ENCODE measurements at places on chromosomes 7 and 10.
A peak's percentile ranks its signal among the peaks of the same experiment; 100 is the strongest.

- peak; percentile 78 for DNase-seq
Observed at GRCh38 chr10:124700293-124701037, 43.7 kb downstream of the FAM53B start.

GRCh38 chr7:50676740-50677637 is 105.7 kb downstream of the GRB10 start:
- DNase-seq, result no peak

DNA sequence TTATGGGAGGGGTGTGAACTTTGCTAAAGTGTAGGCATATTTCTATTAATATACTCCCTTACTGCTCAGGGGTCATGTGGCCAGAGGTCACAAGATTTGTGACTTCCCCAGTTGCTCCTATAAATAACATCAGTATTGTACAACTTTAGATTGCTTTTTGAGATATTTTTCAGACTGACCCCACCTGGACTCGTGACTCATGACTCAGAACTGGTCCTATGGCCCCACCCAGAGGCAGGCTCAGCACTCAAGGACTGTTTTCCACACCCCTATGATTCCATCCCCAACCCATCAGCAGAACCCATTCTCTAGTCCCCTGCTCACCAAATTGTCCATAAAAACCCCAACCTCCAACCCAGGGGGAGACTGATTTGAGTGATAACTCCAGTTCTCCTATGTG is 2.7 kb upstream of the CUL2 start:
- DNase-seq, result peak; percentile 55

DNA sequence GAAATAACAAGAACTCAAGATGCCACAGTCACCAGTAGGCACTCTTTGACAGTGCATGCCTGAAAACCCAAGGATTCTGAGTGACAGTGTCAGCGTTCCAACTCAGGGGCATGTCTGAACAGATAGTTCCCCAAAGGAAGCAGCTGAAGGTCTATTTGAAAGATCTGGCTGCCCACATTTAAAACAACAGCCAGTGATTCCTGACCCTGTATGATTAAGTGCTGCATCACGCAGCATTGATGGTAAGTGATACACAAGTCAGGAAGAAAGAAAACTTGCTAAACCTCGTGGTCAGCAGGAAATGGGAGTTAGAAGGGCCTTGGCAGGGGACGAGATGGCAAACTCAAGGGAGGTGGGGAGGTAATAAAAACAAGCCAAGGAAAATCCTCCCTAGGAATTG is 1013.1 kb downstream of the TYW1 start:
- no peak for DNase-seq

GRCh38 chr7:30866939-30867338 is 44.7 kb upstream of the AQP1 start:
- DNase-seq, result peak; percentile 9

DNA sequence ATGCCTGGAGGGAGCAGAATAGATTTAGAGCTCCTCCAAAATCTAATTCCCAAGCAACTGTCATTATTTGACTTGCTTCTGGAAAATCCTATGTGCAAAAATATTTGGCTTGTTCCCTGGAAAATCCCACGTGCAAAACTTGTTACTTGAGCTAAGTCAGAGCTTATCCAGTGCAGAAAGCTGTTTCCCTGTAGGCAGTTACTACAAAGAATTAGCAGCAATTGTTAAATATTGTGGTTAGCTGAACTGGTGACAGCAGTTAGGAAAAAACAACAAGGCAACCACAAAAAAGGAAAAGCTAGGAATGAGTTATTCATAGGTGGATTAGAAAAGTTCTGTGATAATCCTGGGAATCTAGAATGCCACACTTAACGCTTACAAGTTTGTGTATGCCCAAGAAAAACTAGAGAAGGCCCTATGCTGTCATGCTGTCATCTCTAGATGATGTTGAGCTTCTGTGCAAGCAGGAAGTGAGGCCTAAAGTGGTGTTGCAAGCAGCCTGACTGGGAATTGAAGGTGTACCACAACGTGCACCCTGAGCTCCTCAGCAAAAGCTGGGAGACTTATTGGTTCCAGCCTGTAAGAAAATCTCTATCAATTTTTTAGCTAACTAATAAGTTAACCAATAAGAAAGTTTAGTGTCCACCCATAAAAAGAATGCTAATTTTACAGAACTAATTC is 738.6 kb upstream of the LRRTM3 start:
- peak; percentile 62 for DNase-seq

- DNase-seq, result no peak
Observed at GRCh38 chr7:96526496-96526895, 183.2 kb downstream of the SEM1 start.

DNA sequence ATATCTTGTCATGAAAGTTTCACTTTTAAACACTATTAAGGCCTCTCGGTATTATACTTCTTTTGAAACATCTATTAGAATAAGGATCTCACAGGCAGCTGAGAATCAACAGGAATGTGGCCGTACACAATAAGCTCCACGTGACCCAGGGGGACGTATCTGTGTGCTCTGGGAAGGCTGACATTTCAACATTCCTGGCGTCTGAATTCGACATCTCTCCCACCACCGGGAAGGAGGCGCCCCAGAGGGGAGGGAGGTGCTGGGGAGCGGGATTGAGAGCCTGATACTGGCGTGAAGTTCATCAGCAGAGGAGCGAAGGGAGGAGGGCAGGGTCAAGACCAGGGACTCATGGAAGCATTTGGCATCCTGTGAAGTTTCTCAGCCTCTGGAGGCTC is 401.3 kb downstream of the DNAJB6 start:
- no peak for DNase-seq

- DNase-seq, result no peak
Observed at GRCh38 chr10:52858722-52859121, 86.1 kb upstream of the MBL2 start.

DNA sequence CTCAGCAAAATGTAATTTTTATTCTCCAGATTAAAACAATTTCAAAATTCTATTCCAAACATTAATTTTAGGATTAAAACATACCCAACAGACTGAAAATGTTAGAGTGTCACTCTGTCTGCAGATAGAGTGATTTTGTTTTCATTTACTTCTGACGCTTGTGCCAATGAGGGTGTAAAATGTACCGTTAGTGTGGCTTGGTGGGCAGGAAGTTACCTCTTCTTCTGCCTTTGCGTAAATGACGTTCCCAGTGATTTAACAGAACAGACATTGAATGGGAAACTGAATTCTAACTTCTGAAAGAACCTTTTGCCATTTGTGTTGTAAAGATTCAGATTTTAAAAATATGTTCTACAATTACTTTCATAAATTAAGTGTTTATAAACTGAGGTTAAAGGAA is 47.0 kb upstream of the DRGX start:
- DNase-seq, result no peak

- DNase-seq, result no peak
Observed at GRCh38 chr10:132740588-132740987, 45.4 kb downstream of the NKX6-2 start.

DNA sequence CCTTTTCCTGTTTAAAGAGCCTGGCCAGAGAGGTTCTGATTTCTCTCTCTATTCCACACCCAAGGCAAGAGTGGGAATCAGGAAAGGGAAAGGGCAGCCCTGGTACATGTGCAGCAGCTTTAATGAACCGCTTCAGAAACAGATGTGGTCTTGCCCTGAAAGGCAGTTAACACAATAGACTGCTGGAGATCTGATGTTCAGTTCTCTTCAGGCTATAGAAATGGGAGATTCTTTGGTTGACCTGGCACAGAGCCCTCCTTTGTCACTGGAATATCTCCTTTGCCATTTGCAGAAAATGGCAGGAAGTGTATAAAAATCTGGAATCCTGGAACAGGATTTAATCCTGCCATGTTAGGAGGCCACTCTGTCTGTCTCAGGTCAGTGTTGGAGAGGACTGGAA is 36.3 kb upstream of the EXOC6 start:
- no peak for DNase-seq

DNA sequence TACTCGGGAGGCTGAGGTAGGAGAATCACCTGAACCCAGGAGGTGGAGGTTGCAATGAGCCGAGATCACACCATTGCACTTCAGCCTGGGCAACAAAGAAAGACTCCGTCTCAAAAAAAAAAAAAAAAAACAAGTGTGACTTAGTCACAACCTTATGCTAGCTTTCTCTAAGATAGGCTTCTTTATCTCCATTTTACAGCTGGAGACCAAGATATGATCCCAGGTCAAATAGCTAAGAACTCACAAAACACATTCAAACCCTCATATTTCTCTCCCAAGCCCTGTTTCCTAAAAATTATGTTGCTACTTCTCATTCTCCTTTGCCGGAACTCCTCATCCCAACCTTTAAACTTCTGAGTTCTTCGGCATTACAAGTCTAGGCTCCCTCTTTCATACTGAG is 13.0 kb upstream of the DHTKD1 start:
- DNase-seq, result no peak

- DNase-seq, result no peak
Observed at GRCh38 chr10:91689731-91690168, 56.9 kb upstream of the PPP1R3C start.

- DNase-seq, result no peak
Observed at GRCh38 chr7:130201796-130202195, 3.4 kb downstream of the TMEM209 start.

GRCh38 chr7:23471106-23471859 is 992 bp upstream of the IGF2BP3 start:
- DNase-seq, result no peak

- no peak for DNase-seq
Observed at GRCh38 chr10:104735036-104735756, 94.1 kb downstream of the SORCS3 start.

DNA sequence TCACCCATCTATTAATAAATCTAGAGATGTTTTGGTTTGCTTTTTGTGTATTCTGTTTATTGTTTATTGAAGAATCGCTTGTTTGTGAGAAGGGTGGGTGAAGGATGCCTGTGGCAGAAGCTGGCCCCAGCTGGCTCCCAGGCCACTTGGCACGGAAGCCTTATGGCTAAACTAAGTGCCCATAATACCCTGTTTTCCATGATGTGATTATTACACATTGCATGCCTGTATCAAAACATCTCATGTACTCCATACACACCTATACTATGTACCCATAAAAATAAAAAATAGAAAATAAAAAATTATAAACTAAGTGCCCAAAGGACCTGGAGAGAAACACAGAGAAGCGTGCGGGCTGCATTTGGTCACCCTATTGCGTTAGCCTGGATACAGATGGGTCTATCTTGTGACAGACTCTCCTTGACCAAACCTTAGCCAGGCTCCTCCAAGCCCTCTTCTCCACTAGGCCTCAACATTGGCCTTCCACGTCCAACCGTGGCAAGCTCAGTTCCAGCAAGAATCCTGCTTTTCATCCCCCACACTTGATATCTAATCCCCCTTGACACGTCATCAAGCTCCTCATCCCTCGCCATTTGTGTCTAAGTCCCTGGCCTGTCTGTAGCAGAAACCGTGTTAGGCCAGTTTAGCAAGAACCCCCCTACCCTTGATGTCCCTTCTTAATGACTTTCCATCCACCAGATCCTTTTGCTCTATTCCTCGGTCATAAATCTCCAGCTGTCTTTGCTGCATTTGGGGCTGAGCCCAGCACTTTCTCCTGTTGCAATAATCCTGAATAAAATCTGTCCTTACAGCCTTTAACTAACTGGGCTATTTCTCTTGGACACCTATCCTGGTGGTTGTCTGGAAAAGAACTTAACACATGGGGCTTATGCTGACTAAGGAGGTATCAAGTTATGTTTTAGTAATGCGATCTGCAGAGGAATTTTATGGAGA is 245.2 kb downstream of the TNS3 start:
- no peak for DNase-seq

- DNase-seq, result no peak
Observed at GRCh38 chr10:129272176-129272575, 194.9 kb upstream of the MGMT start.
